ENCODE measurements at places on chromosomes 6 and 20. TPM values are rescaled to one million over a fixed set of nuclear protein-coding genes. Genes with fewer than 3 reads are reported as not detected.

CDH26 gene
- 0.52 TPM for total RNA-seq

RGL2 gene
- total RNA-seq = 18.3 TPM

BTNL2 gene
- total RNA-seq = not detected

HAO1 gene
- not detected for total RNA-seq

EYA2 gene
- 1.0 TPM for total RNA-seq

SLC22A2 gene
- total RNA-seq = not detected

OPRM1 gene
- total RNA-seq = not detected

PDE7B gene
- total RNA-seq = 13.6 TPM

GPSM3 gene
- 1.6 TPM for total RNA-seq

TPD52L1 gene
- 14.6 TPM for total RNA-seq

SLC24A3 gene
- 15.7 TPM for total RNA-seq

BNIP5 gene
- total RNA-seq = not detected

ZBTB12 gene
- 6.3 TPM for total RNA-seq

MMP24 gene
- under 0.01 TPM for total RNA-seq

ARMH2 gene
- total RNA-seq = not detected

ZC2HC1B gene
- total RNA-seq = not detected

WFDC12 gene
- not detected for total RNA-seq

MOG gene
- not detected for total RNA-seq

CDH22 gene
- total RNA-seq = 0.52 TPM

GFOD1 gene
- 6.3 TPM for total RNA-seq

PRL gene
- 1.0 TPM for total RNA-seq

PPP1R3G gene
- 2.1 TPM for total RNA-seq

NT5E gene
- 32.9 TPM for total RNA-seq

HLA-DPA1 gene
- 14.6 TPM for total RNA-seq

HLA-F gene
- total RNA-seq = 12.0 TPM

CALHM5 gene
- 4.2 TPM for total RNA-seq

CD93 gene
- total RNA-seq = 76.7 TPM

CLPSL2 gene
- total RNA-seq = not detected

FAM209B gene
- not detected for total RNA-seq

BTN3A1 gene
- 17.2 TPM for total RNA-seq

MUCL3 gene
- total RNA-seq = not detected

RAET1G gene
- not detected for total RNA-seq

MLN gene
- not detected for total RNA-seq

MRAP2 gene
- total RNA-seq = 40.2 TPM

PROKR2 gene
- total RNA-seq = not detected

SIRPB2 gene
- 1.6 TPM for total RNA-seq

HDGFL1 gene
- not detected for total RNA-seq

ROS1 gene
- under 0.01 TPM for total RNA-seq

DNAAF9 gene
- total RNA-seq = 13.6 TPM

ESR1 gene
- total RNA-seq = 1.0 TPM

ADAM33 gene
- total RNA-seq = 30.8 TPM

DDX43 gene
- not detected for total RNA-seq

CD24 gene
- 16.7 TPM for total RNA-seq

PACRG gene
- 1.0 TPM for total RNA-seq

CNPY3 gene
- 9.4 TPM for total RNA-seq

SUMO4 gene
- total RNA-seq = 0.52 TPM

GGTLC1 gene
- total RNA-seq = not detected

DNAH8 gene
- 14.6 TPM for total RNA-seq

MAN1A1 gene
- 45.9 TPM for total RNA-seq

KCNK15 gene
- under 0.01 TPM for total RNA-seq

C20orf202 gene
- 0.52 TPM for total RNA-seq

RAB44 gene
- total RNA-seq = not detected

ANKEF1 gene
- 1.0 TPM for total RNA-seq

BCLAF1 gene
- total RNA-seq = 87.2 TPM

PKIB gene
- not detected for total RNA-seq

SEMG1 gene
- total RNA-seq = not detected

GSTA5 gene
- total RNA-seq = not detected

CST1 gene
- total RNA-seq = not detected
